ENCODE measurements at places on chromosomes 3 and 15.

GRCh38 chr3:31409389-31409788, 123.3 kb upstream of the STT3B start:
- no peak for DNase-seq

- DNase-seq = no peak
Observed at GRCh38 chr3:158354713-158355112, 216.3 kb upstream of the MLF1 start.

DNA sequence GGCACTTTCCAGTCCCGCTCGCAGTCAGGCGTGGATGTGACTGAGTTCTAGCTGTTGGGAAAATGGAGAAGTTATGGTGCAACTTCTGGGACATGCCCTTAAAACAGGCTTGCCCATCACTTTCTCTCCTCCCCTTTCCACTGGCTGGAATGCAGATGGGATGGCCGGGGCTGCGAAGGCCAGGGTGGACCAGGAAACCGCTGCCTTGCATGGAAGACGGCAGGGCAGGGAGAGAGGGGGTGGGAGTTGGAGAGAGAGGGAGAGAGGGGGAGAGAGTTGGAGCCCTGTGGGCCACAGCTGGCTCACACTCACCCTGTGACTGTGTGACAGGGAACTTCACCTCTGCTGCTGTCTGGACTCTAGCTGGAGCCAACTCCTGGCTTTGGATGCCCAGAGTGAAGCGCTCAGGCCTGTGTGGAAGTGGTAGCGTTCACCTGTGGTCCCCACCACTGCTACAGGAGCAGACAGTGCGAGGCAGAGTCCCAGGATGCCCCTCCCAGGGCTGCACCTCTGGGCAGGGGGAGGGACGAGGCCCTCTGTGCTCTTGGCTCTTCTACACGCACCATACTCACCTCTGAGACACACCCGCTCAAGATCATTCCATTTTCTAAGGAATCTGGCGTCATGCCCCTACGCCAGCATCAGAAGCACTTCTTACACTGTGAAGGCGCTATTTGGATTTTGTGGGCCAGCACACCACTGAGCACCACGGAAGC, 36.6 kb downstream of the KLHL25 start:
- no peak for DNase-seq

DNA sequence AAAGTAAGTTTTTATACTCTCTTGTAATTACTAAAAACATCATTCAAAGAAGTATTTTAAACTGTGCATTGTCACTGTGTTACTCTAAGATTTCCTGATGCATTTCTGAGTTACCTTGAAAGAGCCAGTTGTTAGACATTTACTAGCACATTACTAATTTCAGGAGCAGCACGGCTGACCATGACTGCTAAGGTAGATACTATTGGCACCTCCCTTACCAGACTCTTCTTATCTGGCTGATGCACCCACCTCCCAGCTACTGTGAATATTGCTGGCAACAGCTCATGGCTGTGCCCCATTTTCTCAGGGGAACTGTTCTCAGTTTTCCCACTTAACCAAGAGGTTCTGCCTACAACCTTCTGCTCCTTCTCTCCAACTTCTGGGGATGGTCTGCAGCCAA, 29.4 kb downstream of the COL6A5 start:
- no peak for DNase-seq

GRCh38 chr15:33448961-33449606, 138.3 kb downstream of the RYR3 start:
- DNase-seq = no peak

DNA sequence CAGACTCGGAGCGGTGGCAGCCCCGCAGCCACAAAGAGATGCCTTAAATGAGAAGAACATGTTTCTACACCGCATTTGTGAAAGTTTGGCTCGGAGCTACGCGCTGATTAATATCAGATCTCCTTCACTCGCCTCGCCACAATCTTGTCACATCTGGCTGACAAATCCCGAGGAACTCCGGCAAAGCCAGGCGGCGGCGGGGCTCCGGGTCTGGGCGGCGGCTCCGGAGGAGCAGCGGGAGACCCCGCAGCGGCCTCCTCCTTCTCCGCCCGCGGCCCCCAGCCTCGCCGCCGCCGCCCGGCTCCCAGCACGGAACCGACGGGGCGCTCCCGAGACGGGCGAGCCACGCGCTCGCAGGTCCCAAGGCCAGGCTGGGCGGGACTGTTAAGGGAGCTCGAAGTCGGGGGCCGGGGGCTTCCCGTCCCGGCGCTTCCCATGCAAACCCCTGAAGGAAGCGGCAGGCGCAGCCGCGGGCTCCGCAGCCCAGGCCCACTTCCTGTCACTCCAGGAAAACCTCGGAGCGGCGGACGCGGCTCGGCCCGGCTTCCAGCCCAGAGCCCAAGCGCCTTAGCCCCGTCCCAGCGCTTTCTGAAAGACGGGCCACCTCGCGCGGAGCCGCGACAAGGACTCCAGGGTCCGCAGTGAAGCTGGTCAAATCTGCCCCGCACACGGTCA, 1.2 kb downstream of the BNC1 start:
- no peak for DNase-seq

- DNase-seq = no peak
Observed at GRCh38 chr3:76631251-76631650, 408.6 kb upstream of the ROBO2 start.

GRCh38 chr3:69888040-69888942, 111.2 kb upstream of the SAMMSON start:
- DNase-seq = no peak

Measured in stimulated activated CD8-positive, alpha-beta memory T cell treated with anti-CD3 and anti-CD28 coated beads, Interleukin-4, amount 100 ng/mL, for 4 hours (primary cell).